ENCODE measurements at places on chromosomes 13 and 19.

DNA sequence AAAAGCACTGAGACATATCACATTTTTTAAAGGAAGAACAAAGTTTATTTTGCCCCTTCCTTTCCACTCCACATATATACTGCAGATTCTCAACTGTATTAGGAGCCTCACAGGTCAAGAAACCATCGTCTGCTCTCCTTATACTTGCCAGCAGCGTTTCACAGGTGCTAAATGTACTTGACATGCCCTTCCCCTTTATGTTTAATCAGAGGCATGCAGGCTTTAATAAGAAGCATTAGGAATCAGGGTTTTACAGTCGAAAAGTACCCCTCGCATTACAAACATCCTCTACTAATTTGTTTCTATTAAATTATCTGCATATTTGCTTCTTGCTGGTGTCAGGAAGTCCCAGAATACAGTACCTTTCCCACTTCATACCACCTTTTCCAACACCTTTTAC, 3.7 kb upstream of the RAP2A start:
- H3K4me3 ChIP-seq, result no peak overlapping the region
- H3K36me3 ChIP-seq, result no peaks in the 10 kb centered on the region
- DNase-seq, result no peak
- H3K4me1 ChIP-seq, result peaks cover 10% of the 10 kb centered on the region
- no peak overlapping the region for H3K27ac ChIP-seq

DNA sequence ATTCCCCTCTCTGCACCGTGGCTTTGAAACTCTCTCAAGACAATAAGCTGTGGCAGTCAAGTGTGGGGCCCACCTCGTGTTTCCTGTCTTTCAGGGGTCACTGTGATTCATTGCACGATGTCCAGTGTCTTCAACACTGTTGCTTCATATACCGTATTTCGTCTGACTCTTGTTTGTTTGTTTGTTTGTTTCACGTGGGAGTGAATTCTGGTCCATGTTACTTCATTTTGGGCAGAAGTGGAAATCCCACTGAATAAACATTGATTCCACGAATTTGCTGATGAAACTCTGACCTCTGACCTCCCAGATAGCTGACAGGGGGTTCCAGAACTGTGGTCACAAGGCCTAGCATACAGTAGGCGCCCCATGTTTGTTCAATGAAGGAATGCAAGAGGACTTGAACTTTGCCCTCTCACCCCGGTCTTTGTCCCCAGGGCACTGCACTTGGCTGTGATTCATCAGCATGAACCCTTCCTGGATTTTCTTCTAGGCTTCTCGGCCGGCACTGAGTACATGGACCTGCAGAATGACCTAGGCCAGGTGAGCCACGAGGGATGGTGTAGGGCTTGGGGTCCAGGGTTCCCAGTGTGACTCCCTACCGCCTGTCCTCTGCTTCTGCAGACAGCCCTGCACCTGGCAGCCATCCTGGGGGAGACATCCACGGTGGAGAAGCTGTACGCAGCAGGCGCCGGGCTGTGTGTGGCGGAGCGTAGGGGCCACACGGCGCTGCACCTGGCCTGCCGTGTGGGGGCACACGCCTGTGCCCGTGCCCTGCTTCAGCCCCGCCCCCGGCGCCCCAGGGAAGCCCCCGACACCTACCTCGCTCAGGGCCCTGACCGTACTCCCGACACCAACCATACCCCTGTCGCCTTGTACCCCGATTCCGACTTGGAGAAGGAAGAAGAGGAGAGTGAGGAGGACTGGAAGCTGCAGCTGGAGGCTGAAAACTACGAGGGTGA, 5.1 kb downstream of the NFKBIB start:
- H3K4me3 ChIP-seq, result no peak overlapping the region
- no peak overlapping the region for H3K27ac ChIP-seq
- no peaks in the 10 kb centered on the region for H3K27me3 ChIP-seq
- DNase-seq, result no peak
- peaks cover 36% of the 10 kb centered on the region for H3K4me1 ChIP-seq

DNA sequence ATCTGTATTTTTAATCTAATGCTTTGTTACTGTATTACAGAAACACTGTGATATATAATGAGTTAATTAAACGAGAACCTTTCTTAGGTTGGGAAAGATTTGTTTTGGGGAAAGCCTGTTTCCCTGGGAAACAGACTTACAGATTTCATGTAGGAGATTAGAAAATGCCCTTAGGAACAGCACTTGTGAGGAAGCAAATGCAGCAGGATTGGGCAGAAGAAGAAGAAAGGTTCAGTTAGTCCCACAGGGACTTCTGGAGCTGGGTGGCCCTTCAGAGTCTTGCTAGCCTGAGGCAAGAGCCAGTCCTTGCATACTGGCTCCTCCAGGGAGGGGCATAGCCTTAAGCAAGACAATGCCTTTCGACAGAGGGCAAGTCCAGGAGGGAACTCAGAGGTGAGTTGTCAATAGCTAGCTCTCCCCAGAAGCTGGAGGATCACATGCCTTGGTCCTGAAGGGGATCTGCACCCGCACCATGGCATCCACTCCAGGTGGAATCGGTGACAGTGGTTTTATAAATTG, 36.8 kb downstream of the N4BP2L1 start:
- peaks cover 15% of the 10 kb centered on the region for H3K36me3 ChIP-seq
- peaks cover 3% of the 10 kb centered on the region for H3K4me1 ChIP-seq
- no peak overlapping the region for H3K4me3 ChIP-seq
- DNase-seq, result no peak
- no peak overlapping the region for H3K27ac ChIP-seq

DNA sequence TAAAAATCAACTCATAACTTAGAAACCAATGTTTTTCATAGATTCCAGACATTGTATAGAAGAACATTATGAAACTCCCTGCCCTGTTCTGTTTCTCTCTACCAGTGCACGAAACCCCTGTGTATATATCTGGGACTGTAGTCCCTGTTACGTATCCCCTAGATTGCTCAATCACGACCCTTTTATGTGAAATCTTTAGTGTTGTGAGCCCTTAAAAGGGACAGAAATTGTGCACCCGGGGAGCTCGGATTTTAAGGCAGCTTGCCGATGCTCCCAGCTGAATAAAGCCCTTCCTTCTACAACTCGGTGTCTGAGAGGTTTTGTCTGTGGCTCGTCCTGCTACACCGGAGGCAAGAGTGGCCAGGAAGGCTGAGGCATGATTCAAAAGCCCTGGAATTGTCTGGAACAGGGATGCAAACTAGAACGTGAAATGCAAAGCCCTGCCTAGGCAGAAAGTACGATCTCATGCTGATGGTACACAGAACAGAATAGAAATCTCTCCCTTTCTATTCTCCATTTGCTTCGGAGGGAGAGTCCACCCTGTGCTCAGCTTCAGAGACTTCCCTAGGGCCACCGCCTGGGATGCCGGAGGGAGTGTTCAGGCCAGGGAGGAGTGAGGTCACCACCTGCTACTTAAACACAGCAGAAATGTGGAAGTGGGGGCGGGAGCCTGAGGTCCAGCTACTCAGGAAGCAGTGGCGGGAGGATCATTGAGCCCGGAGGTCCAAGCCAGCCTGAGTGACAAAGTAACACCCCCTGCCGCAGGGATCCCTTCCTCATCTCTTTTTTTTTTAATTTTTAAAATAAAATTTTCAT, 758 bp upstream of the ZNF888 start:
- peaks cover 4% of the 10 kb centered on the region for H3K27me3 ChIP-seq
- H3K36me3 ChIP-seq, result peaks cover 28% of the 10 kb centered on the region

DNA sequence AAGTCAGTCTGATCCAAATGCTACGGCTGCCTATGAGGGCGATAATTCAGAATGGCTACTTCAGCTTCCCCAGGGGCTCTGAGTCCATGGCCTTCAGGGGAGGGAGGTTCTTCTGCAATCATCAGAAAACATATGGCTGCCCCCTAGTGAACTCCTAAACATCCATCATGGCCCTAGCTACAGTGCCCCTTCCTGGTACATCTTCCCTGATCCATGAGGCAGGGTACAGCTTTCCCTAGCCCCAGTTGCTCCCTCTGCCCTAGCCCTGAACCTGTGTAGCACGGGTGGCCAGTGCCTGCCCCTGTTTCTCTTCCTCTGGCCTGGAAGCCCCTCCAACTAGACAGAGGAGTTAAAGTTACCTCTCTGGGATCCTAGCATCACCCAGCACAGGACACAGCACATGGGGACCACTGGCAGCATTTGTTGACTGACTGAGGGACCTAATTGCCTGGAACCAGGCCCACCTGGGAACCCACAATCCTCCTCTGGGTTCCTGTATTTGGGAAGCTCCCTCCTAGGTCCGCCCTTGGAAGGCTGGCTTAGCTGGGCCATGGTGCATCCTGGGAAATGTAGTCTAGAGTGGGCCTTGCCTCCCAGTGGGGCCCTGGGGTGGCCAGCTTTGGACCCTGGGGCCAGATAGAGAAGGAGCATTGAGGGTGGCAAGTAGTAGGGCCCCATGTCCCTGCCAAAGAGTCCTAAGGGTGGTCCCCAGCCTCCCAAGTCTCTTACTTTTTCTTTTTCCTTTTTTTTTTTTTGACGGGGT, 17.7 kb upstream of the SEMA6B start:
- H3K4me3 ChIP-seq, result no peak overlapping the region
- peaks cover 15% of the 10 kb centered on the region for H3K4me1 ChIP-seq
- peaks cover 45% of the 10 kb centered on the region for H3K27me3 ChIP-seq
- no peaks in the 10 kb centered on the region for H3K36me3 ChIP-seq

GRCh38 chr19:48154003-48154402, 16.1 kb downstream of the LIG1 start:
- no peaks in the 10 kb centered on the region for H3K4me1 ChIP-seq
- H3K27me3 ChIP-seq, result no peaks in the 10 kb centered on the region
- peaks cover 51% of the 10 kb centered on the region for H3K36me3 ChIP-seq
- no peak overlapping the region for H3K4me3 ChIP-seq
- DNase-seq, result no peak
- no peak overlapping the region for H3K27ac ChIP-seq

GRCh38 chr13:53873558-53873957, 844.9 kb downstream of the OLFM4 start:
- no peak overlapping the region for H3K4me3 ChIP-seq
- DNase-seq, result no peak
- H3K27me3 ChIP-seq, result no peaks in the 10 kb centered on the region
- no peaks in the 10 kb centered on the region for H3K36me3 ChIP-seq
- no peaks in the 10 kb centered on the region for H3K4me1 ChIP-seq

DNA sequence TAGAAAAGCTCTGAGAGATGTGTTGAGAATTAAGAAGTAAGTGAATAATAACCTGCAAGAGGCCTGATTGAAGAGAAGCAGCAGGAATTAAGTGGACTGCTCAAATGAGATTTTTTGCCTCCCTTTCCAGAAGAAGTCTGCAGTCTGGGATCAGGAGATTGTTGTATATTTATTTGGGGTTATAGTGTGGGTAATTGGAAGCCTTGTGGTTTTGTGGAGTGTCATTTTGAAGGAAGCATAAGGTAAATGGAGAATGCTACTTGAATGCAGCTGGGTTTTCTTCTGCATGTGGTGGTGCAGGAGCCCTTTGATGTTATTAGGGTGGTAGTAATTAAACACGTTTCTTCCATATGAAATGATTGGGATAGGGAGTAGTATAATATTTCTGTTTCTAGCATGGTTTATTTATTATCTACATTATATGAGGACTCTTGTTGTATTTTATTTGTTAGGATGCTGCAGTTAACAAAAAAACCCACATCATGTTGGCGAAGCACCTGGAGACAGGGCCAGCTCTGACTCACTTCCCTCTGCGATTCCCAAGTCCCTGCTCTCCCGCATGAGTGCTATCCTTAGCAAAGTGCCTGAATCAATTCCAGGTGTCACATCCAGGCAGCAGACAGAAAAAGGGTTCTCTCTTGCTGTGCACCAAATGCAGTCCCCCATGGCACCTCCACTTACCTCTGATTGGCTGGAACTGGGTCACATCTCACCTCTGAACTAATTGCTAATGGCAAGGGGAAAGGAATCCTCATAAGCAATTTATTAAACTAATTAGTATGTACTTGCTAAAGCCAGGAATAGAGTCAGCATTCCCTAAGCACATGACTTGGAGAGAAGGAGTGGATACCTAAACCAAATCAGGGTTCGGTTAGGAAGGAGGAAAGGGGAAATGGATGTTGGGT, 54.8 kb downstream of the DGKH start:
- H3K4me3 ChIP-seq, result no peak overlapping the region
- DNase-seq, result no peak
- no peak overlapping the region for H3K27ac ChIP-seq
- H3K27me3 ChIP-seq, result no peaks in the 10 kb centered on the region
- H3K4me1 ChIP-seq, result peaks cover 7% of the 10 kb centered on the region

- H3K27ac ChIP-seq, result no peak overlapping the region
- peaks cover 13% of the 10 kb centered on the region for H3K36me3 ChIP-seq
- no peaks in the 10 kb centered on the region for H3K27me3 ChIP-seq
- H3K4me1 ChIP-seq, result peaks cover 76% of the 10 kb centered on the region
- no peak for DNase-seq
These were observed 40.2 kb downstream of the TSSK6 start for GRCh38 chr19:19475015-19475765.

- no peaks in the 10 kb centered on the region for H3K36me3 ChIP-seq
- H3K4me1 ChIP-seq, result no peaks in the 10 kb centered on the region
- H3K4me3 ChIP-seq, result no peak overlapping the region
- no peak overlapping the region for H3K27ac ChIP-seq
These were observed 85.9 kb downstream of the SLITRK1 start for GRCh38 chr13:83796364-83796763.

GRCh38 chr13:50357136-50357535, 341.9 kb downstream of the KCNRG start:
- no peak for DNase-seq
- H3K27ac ChIP-seq, result no peak overlapping the region
- H3K27me3 ChIP-seq, result no peaks in the 10 kb centered on the region
- no peak overlapping the region for H3K4me3 ChIP-seq

DNA sequence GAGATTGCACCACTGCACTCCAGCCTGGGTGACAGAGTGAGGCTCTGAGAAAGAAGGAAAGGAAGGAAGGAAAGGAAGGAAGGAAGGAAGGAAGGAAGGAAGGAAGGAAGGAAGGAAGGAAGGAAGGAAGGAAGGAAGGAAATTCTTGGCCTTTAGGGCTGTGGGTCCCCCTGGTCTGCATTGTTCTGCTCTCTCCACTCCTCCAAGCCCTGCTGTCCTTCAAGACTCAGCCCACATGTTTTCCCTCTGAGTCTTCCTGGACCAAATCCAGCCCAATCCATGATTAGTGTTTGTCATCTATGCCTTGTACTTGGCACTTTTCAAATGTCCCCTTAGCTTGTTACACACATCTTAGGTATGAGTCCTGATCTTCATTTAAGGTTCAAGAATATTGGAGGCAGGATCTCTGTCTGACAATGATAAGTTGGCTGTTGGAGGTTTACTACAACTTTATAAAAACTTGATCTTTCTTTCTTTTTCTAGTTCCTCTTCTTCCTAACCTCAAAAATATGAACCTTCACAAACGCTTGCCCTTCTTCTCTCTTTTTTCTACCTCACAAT, 48.8 kb upstream of the INTS6 start:
- H3K27ac ChIP-seq, result no peak overlapping the region
- no peak overlapping the region for H3K4me3 ChIP-seq
- no peak for DNase-seq
- H3K27me3 ChIP-seq, result no peaks in the 10 kb centered on the region
- H3K4me1 ChIP-seq, result peaks cover 23% of the 10 kb centered on the region

DNA sequence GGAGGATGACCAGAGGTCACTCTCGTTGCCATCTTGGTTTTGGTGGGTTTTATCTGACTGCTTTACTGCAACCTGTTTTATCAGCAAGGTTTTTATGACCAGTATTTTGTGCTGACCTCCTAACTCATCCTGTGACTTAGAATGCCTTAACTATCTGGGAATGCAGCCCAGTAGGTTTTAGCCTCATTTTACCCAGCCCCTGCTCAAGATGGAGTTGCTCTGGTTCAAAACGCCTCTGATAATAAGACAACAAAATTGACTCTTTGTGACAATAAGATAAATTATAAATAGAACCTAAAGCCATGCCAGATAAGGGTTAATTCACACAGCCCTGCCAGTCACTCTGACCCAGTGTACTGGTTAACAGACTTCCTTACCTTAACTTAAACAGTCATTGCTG, 267.7 kb upstream of the MAB21L1 start:
- H3K4me1 ChIP-seq, result no peaks in the 10 kb centered on the region
- H3K27me3 ChIP-seq, result peaks cover 3% of the 10 kb centered on the region
- H3K27ac ChIP-seq, result no peak overlapping the region
- no peak overlapping the region for H3K4me3 ChIP-seq
